ENCODE measurements at places on chromosomes 4 and X. TPM values are rescaled to one million over a fixed set of nuclear protein-coding genes. Genes with fewer than 3 reads are reported as not detected.

- no peak for DNase-seq
Measured at GRCh38 chr4:47567511-47567910, 82.4 kb downstream of the ATP10D start.

- DNase-seq = no peak
Measured at GRCh38 chr4:28009541-28009940, 1148.9 kb downstream of the STIM2 start.

GRCh38 chr4:1297456-1298325, 8.0 kb downstream of the MAEA start:
- DNase-seq = no peak

- peak; percentile 52 for DNase-seq
Measured at GRCh38 chr4:45241976-45242375, 515.6 kb upstream of the GNPDA2 start.

DNA sequence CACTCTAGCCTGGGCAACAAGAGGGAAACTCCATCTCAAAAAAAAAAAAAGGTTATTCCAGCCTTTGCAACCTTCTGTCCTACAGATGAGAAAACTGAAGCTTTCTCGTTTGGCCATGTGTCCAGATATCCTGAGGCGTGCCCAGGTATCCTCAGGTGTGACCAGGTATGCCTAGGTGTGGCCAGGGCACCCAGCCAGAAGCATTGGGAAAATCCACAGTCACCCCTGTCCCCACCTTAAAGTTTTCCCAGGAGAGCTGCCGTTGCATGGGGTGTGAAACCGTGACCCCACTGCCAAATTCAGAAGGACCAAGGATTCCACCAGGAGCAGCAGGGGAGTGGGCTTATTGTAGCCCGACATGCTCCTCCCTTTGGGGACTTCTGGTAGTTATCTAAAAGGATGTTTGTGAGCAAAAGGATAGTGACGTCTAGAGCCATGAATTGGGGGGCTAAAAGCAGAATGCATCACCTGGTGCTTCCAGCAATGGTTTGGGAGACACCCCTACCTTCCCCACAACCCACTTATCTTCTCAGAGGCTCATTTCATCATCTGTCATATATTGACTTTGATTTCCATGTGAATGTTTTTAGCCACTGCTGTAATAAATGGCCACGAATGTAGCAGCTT, 4.0 kb upstream of the DHRSX start:
- DNase-seq = no peak

- DNase-seq = no peak
Measured at GRCh38 chrX:128438082-128438481, 385.9 kb upstream of the ACTRT1 start.

DNA sequence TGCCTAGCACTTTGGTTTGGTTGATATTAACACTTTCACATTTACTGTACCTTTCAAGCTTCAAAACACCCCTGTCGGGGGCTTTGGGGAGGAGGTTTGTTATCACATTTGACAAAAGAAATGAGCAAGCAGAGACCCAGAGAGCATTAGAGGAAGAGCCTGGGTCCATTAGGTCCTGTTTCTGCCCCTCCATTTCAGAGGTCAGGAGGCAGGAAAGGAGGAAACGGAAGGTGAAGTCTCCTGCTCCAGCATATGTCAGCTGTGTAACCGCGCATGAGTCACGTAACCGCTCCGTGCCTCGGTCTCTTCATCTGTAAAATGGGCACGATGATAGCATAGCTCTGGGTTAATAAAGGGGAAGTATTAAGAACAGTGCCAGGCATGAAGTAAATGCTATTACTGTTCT, 201.9 kb upstream of the BCOR start:
- no peak for DNase-seq

- DNase-seq = no peak
Measured at GRCh38 chr4:184022679-184023383, 117.7 kb downstream of the STOX2 start.

GRCh38 chr4:139942241-139942640, 211.7 kb downstream of the MAML3 start:
- no peak for DNase-seq

DNA sequence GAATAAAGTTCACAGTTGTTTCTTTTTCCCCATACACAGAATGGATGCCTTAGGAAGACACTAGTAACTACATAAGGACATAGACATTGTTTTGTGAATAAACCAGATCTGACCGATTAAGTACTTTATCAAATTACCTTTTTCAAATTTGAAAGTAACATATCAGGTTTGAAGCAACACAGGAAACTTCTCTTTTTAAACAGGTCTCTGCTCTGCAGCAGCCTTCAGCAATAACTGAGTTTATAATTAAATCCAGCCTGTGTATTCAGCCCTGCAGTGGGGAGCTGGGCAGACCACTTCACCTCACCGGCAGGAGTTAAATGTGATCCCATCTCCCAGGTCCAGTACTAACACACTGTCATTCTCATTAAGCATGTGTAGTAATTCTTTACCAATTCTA, 68.3 kb upstream of the ATOH1 start:
- DNase-seq = no peak

DNA sequence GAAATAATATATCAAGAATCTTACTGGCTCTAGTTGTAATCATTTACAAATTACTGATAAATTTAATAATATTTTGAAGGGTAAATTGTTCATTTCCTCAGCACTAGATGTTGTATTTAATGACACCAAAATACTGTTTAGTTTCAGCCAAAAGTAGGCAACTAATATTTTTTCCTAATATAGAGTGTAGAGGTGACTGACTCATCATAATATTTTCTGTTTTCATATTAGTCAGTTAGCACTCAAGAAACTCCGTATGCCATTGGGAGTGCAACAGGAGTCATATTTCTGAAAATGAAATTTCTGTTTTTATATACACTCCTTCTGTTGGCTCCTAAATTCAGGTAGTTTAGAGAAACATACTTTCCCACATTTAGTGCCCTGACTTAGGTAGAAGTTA, 36.6 kb upstream of the PTPN13 start:
- peak; percentile 57 for DNase-seq

DNA sequence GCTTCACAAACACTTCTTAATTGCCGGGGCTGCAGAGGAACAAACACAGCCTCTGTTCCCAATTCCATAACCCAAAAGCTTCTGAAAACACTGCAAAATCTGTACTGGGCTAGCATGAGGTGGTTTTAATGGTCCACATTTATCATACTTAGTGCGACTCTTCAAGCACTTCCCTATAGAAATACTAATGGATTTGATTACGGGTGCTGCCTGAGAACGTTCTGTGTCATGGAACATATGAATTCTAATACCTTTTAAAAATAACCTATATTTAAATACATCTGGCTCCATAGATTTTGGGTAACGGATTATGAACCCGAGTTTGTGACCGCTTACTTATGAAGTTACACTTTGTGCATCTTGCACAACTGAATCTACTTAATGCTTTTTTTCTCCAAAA, 35.4 kb upstream of the STS start:
- DNase-seq = no peak

GRCh38 chrX:39771089-39771488, 326.7 kb downstream of the BCOR start:
- no peak for DNase-seq

The TBC1D9 gene
- 13.9 TPM for total RNA-seq

The NLRP2B gene
- not detected for total RNA-seq

The TCEAL9 gene
- total RNA-seq = 102 TPM

The VCX3B gene
- not detected for total RNA-seq

The IRS4 gene
- total RNA-seq = not detected
